ENCODE measurements at places on chromosomes 4 and X.

- no peak for DNase-seq
These were observed 137.7 kb upstream of the ZIC3 start for GRCh38 chrX:137428221-137428661.

GRCh38 chr4:55757356-55757952 is 62.1 kb upstream of the EXOC1L start:
- DNase-seq = no peak

GRCh38 chrX:134572816-134573682 is 85.2 kb downstream of the PLAC1 start:
- no peak for DNase-seq

DNA sequence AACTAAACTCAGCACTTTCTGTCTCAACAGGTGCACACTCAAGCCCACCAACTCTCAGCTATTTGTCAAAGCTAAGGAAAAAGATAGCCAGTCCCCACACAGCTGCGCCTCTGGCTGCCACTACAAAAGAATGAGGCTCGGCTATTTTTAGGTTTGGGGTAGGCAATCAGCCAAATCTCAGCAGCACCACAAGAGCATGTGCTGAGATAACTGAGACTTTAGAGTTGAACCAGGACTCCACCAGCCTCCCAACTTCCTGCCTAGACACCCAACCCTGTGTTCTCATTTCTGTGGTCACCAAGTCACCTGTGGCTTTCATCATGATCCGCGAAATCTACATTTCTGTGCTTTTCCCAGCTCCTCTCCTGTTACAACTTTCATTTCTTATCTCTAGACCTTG is 28.0 kb downstream of the DMD start:
- no peak for DNase-seq

DNA sequence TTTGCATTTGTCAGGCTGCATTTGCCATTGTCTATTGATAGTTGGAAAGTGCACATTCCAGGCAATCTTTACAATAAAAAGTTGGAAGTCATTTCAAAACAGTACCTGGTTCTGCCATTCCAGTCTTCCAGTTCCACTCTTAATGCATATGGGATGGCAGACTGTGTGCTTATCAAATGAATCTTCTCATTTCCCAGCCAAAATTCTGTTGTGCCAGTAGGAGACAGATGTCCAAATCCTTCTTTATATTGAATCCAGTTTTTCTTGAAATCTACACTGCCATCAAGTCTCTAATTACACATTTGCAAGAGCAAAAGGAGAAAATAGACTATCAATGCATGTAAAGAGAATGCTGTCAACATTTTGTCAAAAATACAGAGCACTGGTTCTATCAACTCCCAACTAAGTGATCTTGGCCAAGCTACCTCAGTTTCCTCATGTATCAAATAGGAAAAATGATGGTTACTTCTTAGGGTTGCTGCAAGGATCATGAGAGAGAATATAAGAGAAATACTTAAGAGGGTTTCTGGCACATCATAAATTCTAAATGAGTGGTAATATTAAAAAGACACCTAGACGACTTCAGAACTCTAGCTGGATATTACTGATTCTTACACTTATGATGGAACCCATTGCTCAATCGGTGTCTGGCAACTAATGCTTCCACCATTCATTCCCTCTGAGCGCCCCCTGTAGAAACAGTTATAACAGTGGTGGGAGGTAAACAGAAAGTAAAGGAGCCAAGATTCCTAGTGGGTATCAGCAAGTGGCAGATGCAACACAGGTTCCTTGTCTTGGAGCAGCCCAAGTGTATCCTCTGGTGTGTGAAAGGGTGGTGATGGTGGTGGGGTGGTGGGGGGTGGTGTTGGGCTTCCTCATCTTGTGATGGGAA is 3.8 kb downstream of the FGG start:
- no peak for DNase-seq

GRCh38 chr4:83272900-83273299 is 11.7 kb downstream of the COQ2 start:
- DNase-seq = no peak

DNA sequence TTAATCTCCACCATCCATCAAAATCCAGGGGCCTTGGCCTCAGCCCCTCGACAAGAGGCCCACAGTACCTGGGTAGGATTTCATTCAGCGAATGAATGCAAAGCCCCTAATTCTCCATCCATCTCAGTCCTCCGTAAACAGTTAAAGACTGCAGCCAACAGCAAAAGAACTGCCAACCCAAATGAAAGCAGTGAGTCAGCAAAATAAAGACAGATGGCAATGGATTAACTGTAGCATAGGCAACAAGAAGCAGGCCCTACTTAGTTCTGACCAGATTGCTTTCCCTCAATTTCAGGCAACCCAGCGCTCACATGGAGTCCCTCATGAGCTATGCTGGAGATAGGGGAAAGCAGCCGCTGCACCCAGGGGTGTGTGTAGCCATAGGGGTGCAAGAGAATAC is 21.4 kb downstream of the PLAC1 start:
- no peak for DNase-seq

All from kidney glomerular epithelial cell (primary cell).